Nucleus accumbens (tissue), 56 donors: ENCODE measurements at places on chromosomes 12 and 14.

- DNase-seq: no peak
These were observed 1.0 kb upstream of the NR4A1 start for GRCh38 chr12:52050116-52050757.

DNA sequence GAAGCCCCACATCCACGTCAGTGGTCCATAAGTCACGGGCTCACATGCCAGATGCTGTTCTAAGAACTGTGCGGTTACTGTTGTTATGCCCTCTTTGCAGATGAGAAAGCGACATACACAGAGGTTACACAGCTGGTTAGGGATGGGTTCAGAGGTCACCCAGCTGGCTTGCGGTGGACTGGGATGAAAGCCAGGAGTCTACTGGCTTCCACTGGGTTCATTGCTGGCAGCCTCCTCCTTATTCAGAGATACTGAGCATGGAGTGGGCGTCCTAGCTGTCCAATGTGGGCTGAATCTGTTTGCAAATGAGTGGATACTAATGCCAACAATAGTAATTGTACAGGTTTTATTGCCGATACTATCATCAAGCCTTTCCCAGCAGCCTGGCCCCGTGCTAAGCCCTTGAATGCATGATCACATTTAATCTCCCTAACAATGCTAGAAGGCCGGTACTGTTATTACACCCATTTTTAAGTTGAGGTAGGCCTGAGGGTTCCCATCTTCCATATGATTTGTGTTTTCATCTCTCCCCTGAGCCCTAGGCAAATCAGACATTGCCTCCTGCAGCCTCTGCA lies 129.1 kb downstream of the PLXNC1 start:
- no peak for DNase-seq

DNA sequence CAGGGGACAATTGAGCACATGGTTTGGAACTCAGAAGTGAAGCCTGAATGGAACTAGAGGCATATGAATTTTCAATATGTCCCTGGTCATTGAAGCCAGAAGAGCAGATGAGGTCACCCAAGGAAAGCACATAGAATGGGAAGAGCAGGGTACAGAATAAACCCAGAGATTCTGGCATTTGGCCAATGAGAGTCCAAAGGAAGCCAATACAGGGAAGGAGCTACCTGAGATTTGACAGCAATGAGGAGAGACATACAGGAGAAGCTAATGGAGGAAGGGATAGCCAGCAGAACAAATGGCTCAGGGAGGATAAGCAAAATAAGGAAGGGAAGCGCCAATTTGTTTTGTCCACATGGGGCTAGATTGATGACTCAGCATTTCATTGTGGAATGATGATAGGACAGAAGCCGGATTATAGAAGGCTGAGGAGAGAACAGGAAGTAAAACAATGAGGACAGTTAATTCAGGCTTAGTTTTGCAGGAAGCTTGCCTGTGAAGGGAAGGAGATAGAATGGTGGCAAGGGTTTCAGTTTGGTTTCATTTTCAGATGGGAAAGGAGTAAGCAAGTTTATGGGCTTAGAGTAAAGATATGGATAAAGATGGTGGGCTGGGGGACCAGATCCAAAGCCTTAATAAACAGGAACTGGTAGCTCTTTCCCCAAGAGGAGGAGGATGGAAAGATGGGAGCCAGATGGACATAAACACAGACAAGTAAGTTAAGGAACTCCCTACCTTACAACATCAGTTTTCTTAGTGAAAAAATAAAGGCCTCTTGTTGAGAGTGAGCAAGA lies 3.2 kb upstream of the SPTSSA start:
- DNase-seq: no peak

GRCh38 chr12:6852651-6853354 lies 853 bp downstream of the USP5 start:
- peak; percentile 50 for DNase-seq

- no peak for DNase-seq
These were observed 147.1 kb downstream of the GRIP1 start for GRCh38 chr12:66531766-66532165.

DNA sequence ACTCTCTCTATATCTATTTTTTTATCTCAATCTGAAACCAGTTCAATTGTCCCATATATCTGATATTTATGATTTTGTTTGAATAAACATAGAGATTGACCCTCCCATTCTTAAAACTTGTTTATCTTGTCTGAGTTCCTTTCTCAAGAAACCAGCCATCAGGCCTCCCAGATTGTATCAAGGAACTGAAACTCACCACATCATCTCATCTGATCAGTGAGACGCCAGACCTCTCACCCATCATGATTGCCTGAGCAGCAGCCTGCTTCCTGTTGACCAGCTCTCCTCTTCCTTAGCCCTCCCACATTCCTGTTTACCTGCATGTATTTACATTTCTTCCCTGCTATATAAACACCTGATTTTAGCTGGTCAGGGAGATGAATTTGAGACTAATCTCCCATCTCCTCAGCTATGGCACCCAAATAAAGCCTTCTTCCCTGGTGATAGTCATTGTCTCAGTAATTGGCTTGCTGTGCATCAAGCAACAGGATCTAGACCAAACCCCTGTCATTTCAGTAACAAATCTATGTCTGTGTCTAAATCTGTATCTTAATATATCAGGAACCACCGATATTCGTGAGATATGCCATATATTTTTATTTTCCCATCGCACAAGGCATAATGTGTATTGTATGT lies 323.6 kb downstream of the TMTC2 start:
- no peak for DNase-seq
